ENCODE measurements at places on chromosomes 6 and 20. TPM values are rescaled to one million over a fixed set of nuclear protein-coding genes. Genes with fewer than 3 reads are reported as not detected.

DNA sequence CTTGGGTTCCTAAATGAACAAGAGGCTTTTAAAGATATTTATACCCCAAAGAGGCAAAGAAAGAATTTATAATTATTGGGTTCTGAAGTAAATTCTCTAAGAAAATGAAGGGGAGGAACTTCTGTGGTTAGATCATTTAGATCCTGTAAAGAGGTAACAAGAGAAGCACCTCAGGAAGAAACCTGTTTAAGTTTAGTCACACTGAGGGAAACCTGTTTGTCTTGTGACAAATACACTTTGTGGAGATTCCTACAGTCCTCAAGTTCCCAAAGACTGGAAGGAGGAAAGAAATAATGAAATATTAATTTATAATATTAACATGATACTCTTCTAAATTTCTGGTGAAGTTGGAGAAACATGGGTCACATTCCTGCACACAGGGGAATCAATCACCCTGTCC lies 647.5 kb downstream of the EYS start:
- no peaks in the 10 kb centered on the region for H3K36me3 ChIP-seq
- H3K4me3 ChIP-seq, result no peak overlapping the region
- no peaks in the 10 kb centered on the region for H3K4me1 ChIP-seq

DNA sequence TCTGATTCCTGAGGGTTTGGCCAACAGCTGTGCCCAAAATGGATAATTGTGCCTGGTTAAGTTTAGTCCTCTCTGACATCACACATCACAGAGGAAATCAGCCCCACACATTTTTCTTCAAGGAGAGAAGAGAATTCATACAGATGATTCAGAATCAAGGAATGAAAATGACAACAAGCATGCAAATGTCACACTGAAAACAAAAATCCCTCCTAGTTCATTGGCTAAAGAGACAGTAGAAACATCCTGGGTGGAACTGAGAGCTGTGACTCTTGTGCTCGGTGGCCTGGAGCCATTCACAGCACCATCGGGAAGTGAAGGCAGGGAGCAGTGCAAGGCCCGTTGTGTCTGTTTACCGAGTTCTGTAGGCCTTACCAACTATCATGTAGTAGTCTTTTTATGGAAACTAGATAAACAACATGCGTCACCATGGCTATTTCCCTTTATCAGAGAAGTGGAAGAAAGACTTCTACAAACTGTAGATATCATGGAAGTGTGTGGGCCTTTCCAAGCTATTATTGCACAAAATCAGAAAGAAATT lies 81.7 kb upstream of the TENT5A start:
- H3K27me3 ChIP-seq, result no peaks in the 10 kb centered on the region
- no peaks in the 10 kb centered on the region for H3K4me1 ChIP-seq
- no peak for DNase-seq
- H3K4me3 ChIP-seq, result no peak overlapping the region

GRCh38 chr6:74941424-74941823 lies 264.4 kb downstream of the COL12A1 start:
- H3K4me3 ChIP-seq, result no peak overlapping the region
- no peak overlapping the region for H3K27ac ChIP-seq
- H3K36me3 ChIP-seq, result no peaks in the 10 kb centered on the region
- no peaks in the 10 kb centered on the region for H3K27me3 ChIP-seq

DNA sequence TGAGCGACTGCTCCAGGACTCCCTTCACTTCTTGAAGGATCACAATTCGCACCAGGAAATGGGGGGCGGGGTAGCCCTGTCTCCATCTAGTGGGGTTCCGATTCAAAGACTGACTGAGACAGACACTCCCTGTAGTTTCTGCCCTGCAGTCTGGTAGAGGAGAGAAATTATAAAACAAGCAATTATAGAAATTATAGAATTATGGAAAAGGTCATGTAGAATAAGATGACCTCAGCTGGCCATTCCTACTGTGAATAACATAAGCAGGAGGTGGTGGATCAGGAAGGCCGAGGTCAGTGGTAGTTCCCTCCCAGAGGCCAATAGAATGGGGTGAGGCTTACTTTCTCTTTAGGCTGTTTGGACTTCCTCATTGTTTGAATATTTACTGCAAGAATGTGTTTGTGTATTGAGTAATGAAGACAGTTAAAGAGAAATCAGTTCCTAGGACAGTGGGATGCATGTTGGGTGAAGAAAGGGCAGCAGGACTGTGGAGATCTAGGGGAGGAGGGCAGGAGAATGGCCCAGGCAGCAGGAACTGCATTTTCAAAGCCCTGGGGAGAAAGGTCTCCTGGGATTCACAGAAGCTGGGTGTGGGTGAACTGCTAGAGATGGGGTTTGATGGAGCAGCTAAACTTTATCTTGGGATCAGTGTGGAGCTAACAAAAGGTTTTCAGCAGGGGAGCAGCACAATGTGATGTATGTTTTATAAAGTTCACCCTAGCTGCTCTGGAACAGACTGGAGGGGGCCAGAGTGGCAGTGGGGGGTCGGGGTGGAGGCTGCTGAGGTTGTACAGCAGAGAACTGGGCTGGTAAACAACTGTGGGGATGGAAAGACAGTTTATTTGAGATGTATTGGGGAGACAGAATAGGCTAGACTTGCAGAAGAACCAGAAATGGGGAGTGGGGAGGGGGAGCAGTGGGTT lies 2.1 kb downstream of the ZNF341 start:
- peak overlapping the region; percentile 52 for H3K4me3 ChIP-seq
- no peak for DNase-seq
- H3K27ac ChIP-seq, result peak overlapping the region; percentile 94
- H3K36me3 ChIP-seq, result peaks cover 22% of the 10 kb centered on the region
- H3K4me1 ChIP-seq, result peaks cover 30% of the 10 kb centered on the region
- H3K27me3 ChIP-seq, result no peaks in the 10 kb centered on the region

GRCh38 chr6:35486005-35486925 lies 10.6 kb downstream of the TEAD3 start:
- H3K27ac ChIP-seq, result no peak overlapping the region
- no peak overlapping the region for H3K4me3 ChIP-seq
- no peaks in the 10 kb centered on the region for H3K27me3 ChIP-seq
- H3K36me3 ChIP-seq, result no peaks in the 10 kb centered on the region
- no peak for DNase-seq

GRCh38 chr20:12414446-12415274 lies 497.0 kb downstream of the BTBD3 start:
- no peaks in the 10 kb centered on the region for H3K4me1 ChIP-seq
- H3K27ac ChIP-seq, result no peak overlapping the region
- H3K4me3 ChIP-seq, result no peak overlapping the region
- H3K36me3 ChIP-seq, result no peaks in the 10 kb centered on the region

GRCh38 chr6:161549977-161550655 lies 276.3 kb upstream of the AGPAT4 start:
- no peaks in the 10 kb centered on the region for H3K36me3 ChIP-seq
- no peaks in the 10 kb centered on the region for H3K27me3 ChIP-seq
- no peaks in the 10 kb centered on the region for H3K4me1 ChIP-seq
- DNase-seq, result no peak

- H3K4me3 ChIP-seq, result no peak overlapping the region
- DNase-seq, result no peak
- no peaks in the 10 kb centered on the region for H3K27me3 ChIP-seq
- no peaks in the 10 kb centered on the region for H3K4me1 ChIP-seq
- no peaks in the 10 kb centered on the region for H3K36me3 ChIP-seq
Measured at GRCh38 chr6:81689580-81689979, 62.9 kb downstream of the TENT5A start.

DNA sequence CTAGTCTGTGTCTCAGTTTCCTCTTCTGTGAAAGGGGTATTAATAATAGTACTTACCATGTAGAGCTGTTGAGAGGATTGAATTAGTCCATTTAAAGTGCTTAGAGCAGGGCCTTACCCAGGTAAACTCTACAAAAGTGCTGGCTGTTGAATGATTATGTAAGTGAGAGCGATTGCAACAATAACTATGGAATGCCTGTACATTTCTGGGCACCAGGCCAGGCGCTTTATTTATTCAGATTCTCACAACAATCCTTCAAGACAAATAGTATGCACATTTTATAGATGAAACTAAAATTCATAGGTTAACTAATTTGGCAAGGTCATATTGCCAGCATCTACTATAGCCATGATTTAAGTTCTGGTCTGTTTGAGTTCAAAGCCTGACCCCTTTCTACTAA lies 78.3 kb upstream of the MMS22L start:
- DNase-seq, result no peak
- H3K27me3 ChIP-seq, result peaks cover 7% of the 10 kb centered on the region
- H3K27ac ChIP-seq, result no peak overlapping the region
- H3K4me3 ChIP-seq, result no peak overlapping the region
- no peaks in the 10 kb centered on the region for H3K36me3 ChIP-seq

Gene HLA-DQA1
- 5.2 TPM for total RNA-seq

Gene OR2J3
- total RNA-seq, result not detected

Gene KCNK5
- 4.8 TPM for total RNA-seq

Gene OPRL1
- total RNA-seq, result 1.6 TPM

Measured in activated CD4-positive, alpha-beta T cell treated with anti-CD3 and anti-CD28 coated beads, Interleukin-2, amount 10 ng/mL, durations not matched to agents 7 days and 5 days (primary cell).